ENCODE measurements at places on chromosomes 5 and 9.

DNA sequence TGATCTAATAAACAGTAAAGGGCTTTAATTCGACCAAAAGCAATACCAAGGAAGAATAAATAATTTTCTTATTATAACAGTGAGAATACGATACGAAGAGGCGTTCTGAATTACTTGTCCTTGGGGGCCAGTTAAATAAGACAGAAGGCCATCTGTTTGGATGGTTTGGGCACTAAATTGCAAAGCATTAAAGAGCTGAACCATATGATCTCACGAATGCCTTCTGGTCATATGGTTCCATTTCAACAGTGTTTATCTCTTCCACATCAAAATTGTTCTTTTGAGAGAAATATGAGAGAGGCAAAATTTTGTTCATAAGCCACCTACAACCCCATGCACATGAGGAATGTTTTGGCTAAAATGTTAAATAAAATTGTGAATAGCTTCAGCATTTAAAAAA lies 605.4 kb downstream of the PTPRD start:
- DNase-seq, result no peak

GRCh38 chr9:80158131-80158530 lies 586.4 kb downstream of the TLE4 start:
- no peak for DNase-seq

- no peak for DNase-seq
These were observed 414.8 kb upstream of the CCNH start for GRCh38 chr5:87827539-87827938.

DNA sequence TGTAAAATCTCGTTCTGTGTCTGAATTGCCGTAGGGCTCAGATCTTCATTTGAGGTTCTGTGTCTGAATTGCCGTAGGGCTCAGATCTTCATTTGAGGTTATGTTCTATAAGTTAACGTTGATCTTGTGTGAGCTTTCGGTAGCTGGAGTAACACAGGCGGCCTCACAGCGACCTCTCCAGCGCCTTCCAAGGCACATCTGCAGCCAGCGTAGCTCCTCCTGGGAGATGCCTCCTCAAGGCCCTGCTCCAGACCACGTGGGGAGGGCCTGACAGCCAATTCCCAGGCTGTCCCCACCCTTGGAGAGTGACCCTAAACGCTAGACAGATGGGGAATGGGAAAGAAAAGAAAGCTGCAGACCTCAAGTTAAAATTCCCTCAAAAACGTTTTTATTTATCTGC lies 8.7 kb upstream of the AHRR start:
- no peak for DNase-seq

GRCh38 chr9:15357050-15357653 lies 50.1 kb upstream of the TTC39B start:
- no peak for DNase-seq

DNA sequence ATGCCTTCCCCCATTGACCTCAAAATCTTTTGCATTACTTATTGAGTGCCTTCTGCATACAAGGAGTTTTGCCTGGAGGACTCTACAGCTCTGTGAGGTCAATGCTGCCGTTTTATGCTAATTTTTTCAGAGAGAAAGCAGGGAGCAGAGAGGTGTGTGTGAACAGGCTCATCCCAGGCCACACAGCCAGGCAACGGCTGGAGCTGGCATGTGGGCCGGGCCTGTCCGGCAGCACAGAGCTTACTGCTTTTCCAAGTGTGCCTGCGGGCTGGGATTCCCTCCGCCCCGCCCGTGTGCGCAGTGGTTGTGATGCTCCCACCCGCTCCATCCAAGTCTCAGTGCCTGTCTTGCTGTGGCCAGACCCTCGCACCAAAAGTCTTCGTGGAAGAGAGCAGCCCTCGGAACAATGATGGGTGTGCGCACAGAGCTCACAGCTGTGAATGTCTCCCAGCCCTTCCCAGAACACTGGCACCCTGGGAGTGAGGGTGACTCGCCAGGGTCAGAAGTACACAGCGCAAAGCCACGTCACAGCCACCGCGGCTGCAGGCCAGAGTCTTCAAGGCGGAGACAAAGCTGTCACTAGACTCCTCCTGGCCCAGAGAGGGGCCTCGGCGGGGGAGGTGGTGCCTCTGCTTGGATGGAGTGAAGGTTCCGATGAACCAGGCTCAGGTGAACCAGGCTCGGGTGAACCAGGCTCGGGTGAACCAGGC lies 82.8 kb downstream of the COL5A1 start:
- DNase-seq, result no peak

Data from activated CD4-positive, alpha-beta T cell treated with anti-CD3 and anti-CD28 coated beads for 24 hours (primary cell).